Heart left ventricle (tissue), 16 donors: ENCODE measurements at places on chromosomes 3 and 15.

DNA sequence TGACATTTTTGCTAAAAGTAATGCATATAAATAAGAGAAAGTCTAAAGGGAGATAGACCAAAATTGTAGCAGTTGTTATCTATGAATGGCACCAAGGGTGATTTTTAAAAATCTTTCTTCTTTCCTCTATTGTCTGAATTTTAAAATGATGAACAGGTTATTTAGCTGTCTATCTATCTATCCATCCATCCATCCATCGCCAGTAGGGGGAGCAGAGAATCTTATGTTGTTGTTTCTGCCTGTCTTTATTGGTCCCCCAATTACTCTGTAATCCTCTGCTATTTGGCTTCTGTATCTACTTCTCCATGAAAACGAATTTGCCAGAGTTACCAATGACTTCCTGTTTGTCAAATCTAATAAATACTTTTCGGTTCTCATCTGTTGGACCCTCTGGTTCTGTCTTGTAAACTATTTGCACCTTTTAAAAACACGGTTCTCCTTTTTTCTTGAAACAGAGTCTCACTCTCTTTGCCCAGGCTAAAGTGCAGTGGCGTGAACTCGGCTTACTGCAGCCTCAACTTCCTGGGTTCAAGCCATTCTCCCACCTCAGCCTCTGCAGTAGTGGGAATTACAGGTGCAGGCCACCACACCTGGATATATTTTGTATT, 86.0 kb downstream of the ECT2 start:
- no peak for DNase-seq

DNA sequence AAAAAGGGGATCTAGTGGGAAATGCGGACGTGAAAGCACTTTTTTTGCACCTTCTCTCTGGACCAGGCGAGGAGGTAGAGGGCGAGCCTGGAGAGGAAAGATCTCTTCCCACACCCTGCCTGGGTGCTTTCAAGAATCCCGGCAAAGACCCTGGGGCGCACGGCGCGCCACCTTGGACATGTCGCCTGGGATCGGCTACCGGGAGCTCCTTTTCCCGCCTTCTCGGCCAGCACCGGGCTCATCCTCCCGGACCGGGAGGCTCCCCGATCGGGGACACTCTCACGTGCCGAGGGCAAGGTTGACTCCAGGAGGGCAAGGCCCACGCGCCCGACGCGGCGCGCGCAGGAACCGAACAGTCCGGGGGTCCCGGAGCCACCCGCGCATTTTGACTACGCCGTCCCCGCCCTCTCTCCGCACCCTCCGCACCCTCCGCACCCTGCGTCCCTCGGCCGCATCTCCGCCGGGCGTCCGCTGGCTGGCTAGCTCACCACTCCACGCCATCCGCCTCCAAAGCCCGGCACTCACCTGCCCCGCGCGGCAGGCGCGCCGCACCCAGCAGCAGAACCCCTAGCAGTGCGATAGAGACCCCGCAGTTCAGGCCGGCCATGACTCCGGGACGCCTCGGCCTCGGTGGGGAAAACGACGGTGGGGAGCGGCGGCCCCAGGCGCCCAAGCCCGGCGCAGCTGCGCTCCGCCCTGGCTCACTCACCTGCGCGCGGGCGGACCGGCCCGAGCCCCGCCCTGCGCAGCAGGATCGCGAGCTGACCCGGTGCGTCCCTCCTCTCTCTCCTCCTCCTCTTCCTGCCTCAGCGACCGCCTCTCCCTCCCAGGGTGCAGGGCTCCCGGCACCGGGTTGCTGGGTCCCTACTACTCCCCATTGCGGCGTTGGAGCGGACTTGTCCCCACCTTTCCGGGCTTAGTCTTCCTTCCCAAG, at the start of gene CDCP1:
Gene CDCP1, minus strand, starts transcription at position 698 of the 934 bp plus-strand sequence. Its CDS starts 91 bp downstream, at position 607.
- DNase-seq = no peak

DNA sequence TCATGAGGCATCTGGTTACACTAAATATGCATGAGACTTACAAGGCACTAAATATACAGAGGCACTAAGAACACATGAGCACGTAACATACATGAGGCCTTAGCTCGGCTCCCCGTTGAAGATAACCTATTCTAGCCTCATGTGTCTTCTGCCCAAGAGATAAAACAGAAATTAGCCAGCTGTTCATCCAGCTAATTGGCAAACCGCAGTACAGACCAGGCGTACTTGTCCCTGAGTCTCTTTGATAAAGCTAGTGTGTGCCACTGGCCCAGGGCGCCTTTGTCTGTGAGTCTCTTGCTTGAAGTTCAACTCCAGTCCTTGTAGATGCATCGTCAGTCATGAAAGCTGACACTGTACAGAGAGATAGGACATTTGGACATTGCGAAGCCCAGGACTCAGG, 121.9 kb upstream of the SPATA12 start:
- no peak for DNase-seq

DNA sequence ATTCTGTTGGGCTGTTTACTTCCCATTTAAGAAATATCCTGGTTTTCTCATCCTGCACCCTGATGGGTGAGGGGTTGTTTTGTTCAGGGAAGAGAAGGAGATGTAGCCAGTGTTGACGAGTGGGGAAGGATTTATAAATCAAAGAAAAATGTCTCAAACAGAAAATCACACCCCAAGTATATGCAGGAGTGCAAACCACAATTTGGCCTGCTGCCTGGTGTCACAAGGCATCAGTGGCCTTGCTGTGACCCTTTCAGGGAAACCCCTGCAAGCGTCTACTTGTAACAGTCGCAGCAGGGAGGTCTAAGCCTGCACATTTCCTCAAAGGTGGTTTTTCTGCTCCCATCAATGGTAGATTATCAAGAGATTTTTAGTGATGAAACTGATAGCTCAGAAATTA, 132.6 kb upstream of the LRRN1 start:
- no peak for DNase-seq

GRCh38 chr15:47439146-47440111, 277.9 kb upstream of the SEMA6D start:
- no peak for DNase-seq

GRCh38 chr15:41982133-41982930, 10.0 kb upstream of the EHD4 start:
- no peak for DNase-seq

- no peak for DNase-seq
These were observed 54.9 kb downstream of the ATOSA start for GRCh38 chr15:52624262-52624661.
